ENCODE measurements at places on chromosomes 7 and 10.

GRCh38 chr7:84970670-84971069 is 216.2 kb downstream of the SEMA3D start:
- no peak for DNase-seq

- DNase-seq = no peak
Observed at GRCh38 chr10:86373251-86373650, 6.7 kb upstream of the GRID1 start.

DNA sequence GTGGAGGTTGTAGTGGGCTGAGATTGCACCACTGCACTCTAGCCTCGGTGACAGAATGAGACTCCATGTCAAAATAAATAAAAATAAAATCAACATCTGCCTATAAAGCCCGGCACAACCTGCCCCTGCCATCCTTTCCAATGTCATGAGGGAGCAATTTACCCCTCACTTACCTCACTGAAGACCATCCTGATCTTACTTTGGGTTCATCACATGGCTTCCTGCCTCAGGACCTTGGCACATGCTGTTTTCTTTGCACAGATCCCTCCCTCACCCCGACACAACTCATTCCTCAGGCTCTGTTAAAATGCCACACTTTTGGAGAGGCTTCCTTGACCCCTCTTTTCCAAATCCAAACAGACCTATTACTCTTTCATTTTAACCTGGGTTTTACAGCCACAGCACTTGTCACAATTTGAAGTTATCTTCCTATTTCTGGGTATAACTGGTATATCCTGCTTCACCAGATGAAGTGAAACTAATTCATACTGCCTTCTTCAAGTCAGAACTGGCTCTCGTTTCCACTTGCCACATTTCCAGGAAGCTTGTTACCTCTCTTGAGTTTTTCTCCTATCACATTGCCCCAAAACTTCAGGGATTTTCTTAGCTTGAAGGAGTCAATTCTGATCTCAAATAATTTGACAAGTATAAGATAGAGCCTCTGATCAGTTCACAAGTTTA is 69.3 kb upstream of the PARD3 start:
- DNase-seq = no peak

- DNase-seq = no peak
Observed at GRCh38 chr10:101114646-101115045, 16.5 kb upstream of the TLX1 start.

GRCh38 chr7:135334830-135335543 is 101.3 kb downstream of the STRA8 start:
- DNase-seq = no peak

DNA sequence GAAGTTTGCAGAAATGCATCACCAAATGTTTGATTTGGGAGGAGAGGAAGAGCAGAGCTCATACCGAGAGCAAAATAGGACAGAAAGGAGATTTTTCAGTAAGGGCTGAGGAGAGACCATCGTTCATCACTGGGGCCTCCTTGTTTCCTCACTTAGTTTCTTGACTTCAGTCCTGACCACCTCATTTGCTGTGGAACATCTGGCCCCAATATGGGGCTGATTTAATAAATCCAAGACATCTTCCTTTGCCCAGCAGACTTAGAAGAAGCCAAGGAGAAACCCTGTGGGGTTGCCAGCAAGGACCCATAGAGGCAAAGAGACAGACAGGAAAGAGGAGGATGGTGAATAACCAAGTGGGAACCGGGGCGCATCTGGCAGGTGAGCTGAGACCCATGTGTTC is 60.4 kb downstream of the CHST3 start:
- DNase-seq = no peak

Measured in EL (cell line).